Lung (tissue), 17 donors: ENCODE measurements at places on chromosomes 12 and 14. TPM values are rescaled to one million over a fixed set of nuclear protein-coding genes. Genes with fewer than 3 reads are reported as not detected.

TMEM132D gene
- total RNA-seq = 0.09 TPM

CLEC4D gene
- total RNA-seq = 1.6 TPM

CATSPERB gene
- 7.4 TPM for total RNA-seq

NOS1 gene
- total RNA-seq = 0.80 TPM

MANSC4 gene
- total RNA-seq = not detected

KRT83 gene
- not detected for total RNA-seq

CLEC1B gene
- not detected for total RNA-seq

CD163L1 gene
- 4.0 TPM for total RNA-seq

TMCC3 gene
- 7.8 TPM for total RNA-seq

RBP5 gene
- 2.7 TPM for total RNA-seq

COX8C gene
- not detected for total RNA-seq

C14orf93 gene
- 14.9 TPM for total RNA-seq

RNF212B gene
- not detected for total RNA-seq

IFI27 gene
- total RNA-seq = 94.1 TPM
